ENCODE measurements at places on chromosomes 3 and 15.

- DNase-seq = no peak
Observed at GRCh38 chr3:65963787-65964677, 74.7 kb downstream of the MAGI1 start.

- DNase-seq = no peak
Observed at GRCh38 chr3:143661677-143662076, 186.6 kb downstream of the SLC9A9 start.

DNA sequence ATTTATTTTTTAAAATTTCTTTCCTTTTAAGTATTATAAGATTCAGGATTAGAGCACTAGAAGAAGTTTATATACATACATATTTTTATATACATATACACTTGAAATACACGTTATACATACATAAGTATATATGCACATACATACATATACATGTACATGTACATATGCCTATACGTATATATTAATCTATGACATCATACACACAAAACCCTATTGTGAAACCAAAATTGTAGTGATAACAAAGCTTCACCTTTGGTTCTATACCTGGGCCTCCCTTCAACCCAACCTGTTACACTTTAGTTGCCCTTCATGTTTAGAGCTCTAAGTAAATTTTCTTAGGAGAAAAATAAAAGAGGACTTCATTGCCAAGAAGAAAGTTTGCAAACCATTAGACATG, 17.0 kb downstream of the AADACL2 start:
- DNase-seq = no peak

GRCh38 chr3:36906504-36907149, 38.2 kb downstream of the TRANK1 start:
- no peak for DNase-seq

DNA sequence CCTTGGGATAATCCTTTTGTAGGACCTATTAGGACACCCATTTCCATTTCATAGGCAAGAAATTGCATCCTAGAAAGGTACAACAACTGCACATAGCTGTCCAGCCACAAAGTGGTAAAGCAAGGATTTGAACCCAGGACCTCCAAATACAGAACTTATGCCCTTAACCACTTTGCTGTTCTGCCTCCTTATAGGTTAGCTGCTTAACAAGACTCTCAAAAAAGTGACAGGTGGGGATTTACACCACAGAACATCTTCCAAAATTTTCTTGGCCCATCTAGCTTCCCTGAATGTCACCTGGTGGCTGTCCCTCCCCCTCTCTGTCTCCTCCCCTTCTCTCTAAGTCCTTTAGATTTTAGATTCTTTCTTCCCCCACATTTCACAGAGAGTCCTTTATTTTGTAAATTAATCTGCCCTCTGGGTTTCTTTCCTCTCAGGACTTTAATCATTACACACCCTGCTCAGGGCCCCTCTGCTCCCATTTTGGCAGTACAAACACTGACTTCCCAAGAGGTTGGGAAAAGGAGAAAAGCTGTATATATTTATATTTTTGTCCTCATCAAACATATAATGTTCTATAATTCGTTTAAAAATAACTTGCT, 120.6 kb downstream of the CPNE4 start:
- DNase-seq = no peak

- DNase-seq = no peak
Observed at GRCh38 chr3:151269631-151270030, 8.7 kb downstream of the P2RY14 start.

GRCh38 chr3:175381685-175382084, 522.6 kb downstream of the NAALADL2 start:
- no peak for DNase-seq

- DNase-seq = peak; percentile 27
Observed at GRCh38 chr15:90142216-90143165, 40.2 kb upstream of the IDH2 start.

DNA sequence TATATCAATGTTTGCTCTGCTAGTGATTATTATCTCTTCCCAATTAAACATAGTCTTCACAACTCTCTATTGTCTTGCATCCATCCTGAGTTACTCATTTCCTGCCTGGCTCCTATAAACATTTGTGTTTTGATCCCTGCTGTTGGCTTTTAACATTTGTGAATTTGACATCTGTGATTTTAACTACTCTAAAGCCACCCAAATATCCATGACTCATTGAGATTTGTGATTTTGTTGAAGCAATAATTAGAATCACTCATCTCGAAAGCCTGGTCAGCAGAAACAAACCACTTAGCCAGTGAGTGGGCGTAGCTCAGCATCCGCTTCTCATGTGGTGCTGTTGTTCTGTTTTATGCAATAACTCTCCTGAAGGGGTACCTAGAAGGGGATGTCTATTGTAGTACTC, 174.3 kb upstream of the ZBTB20 start:
- DNase-seq = no peak

GRCh38 chr3:45670991-45671390, 18.2 kb upstream of the SACM1L start:
- DNase-seq = no peak

GRCh38 chr3:102571006-102571405, 136.2 kb downstream of the ZPLD1 start:
- no peak for DNase-seq

GRCh38 chr15:61172325-61172724, 56.8 kb downstream of the RORA start:
- DNase-seq = no peak

DNA sequence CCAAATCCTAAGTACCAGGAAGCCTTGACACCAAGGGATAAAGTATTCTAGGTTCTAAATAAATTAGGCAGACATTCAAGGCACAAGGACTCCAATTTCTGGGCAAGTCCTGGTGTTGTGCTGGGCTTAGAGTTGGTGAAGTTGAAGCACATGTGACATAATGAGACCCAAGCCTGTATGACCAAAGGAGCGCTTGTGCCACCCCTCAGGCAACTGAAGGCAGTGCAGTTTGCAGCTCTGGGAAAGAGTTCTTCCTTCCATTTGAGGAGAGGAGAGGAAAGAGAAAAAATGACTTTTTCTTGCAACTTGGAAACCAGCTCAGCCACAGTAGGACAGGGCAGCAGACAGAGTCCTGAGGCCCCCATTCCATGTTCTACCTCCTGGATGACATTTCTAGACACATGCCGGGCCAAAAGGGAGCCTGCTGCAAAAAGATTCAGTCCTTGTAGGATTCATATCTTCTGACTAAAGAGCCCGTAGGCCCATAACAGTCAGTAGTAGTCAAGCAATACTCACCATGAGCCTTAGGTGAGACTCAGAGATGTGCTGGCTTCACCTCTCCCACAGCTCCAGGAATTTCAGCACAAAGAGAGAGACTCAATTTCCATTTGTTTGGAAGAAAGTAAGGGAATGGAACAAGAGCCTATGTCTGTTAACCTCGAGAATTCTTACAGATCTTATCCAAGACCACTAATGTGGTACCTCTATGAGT, 588.8 kb upstream of the BCHE start:
- no peak for DNase-seq

- DNase-seq = no peak
Observed at GRCh38 chr15:58748040-58748851, 1.3 kb downstream of the ADAM10 start.

DNA sequence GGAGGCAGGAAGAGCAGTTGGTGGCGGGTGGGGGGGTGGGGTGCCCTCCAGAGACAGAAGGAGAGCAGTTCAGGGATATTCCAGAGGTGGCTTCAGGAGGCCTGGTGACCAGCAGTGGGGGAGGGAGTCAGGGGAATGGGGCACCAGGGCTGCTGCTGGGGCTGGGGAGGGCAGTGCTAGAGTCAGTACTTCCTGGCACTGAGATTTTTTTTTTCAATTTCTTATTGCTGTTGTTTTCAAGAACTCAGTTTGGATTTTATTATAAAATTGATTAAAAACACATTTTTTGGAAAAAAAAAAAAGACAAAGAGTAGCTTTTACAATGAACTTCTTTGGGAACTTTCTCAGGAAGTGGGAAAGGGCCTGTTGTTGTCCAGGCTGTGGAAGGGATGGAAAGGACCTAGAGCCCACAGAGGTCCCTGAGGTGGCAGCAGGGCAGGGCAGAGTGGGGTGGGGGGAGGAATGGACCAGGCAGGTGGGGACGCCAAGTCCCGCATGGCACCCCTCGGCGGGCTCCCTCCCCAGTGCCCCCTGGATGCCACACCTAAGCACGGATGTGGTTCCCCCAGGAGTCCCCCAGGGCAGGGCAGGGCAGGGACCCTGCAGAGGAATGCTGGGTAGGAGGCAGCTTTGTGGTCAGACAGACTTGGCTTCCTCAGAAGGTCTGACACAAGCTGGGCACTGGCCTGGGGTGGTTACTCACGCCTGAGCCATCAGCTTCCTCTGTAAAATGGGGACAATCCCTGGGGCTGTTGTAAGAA, 8.5 kb upstream of the ANPEP start:
- no peak for DNase-seq

- DNase-seq = no peak
Observed at GRCh38 chr15:33654860-33655259, 313.4 kb upstream of the CHRM5 start.

DNA sequence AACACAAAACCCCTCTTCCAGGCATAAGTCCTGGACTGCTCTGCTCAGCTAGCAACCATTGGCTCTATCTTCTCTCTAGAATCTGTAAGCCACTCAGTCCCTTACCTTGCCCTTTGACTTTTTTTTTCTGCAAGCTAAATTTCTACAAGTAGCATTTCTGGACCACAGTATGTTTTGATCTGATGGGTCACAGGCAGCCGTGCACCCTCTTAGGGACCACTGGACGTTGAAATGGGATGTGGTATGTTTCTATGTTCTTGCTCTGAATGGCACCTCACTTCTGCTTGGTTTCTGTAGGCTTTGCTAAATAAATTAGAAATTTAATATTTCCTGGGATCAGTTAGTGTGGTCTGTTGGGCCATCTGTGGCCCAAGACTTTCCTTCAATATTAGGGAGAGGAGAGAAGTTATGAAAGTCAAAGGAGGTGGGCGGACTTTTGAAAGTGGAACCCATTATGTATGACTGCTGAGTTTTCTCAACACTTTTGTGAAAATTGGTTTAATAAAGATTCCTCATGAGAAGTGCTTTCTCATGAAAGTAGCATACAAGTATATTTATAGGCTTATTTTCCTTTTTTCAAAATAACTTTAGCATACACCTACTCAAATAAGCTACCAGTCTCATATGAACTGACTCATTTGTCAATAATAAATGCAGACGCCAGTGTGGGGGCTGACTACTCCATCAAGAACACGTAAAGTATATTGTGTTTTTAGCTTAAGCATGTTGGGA, 18.4 kb upstream of the TIPARP start:
- no peak for DNase-seq

GRCh38 chr3:114093596-114093995, 37.1 kb downstream of the QTRT2 start:
- DNase-seq = no peak

- DNase-seq = no peak
Observed at GRCh38 chr3:30775040-30775439, 119.4 kb downstream of the GADL1 start.

- no peak for DNase-seq
Observed at GRCh38 chr15:75059607-75060006, 36.2 kb downstream of the PPCDC start.

DNA sequence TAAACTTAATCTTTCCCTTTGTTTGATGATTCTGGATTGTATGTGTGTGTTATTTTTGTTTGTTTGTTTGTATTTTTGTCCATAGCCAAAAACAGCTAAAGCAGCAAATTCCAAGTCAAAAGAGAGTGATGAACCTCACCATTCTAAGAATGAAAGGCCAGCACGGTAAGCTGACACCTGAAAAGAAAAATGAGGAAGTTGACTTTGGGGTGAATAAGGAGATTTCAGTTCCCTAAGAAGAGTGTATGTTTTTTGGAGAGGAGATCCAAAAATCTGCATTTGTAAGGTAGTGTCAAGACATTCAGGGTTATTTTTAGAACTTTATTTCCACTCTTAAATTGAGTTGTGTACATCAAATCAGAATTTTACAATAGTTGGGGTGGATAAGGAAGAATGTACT, 52.3 kb upstream of the UTS2B start:
- no peak for DNase-seq

- no peak for DNase-seq
Observed at GRCh38 chr3:193842029-193842798, 249.2 kb downstream of the OPA1 start.

GRCh38 chr3:36784138-36784635, 19.8 kb upstream of the DCLK3 start:
- DNase-seq = no peak

DNA sequence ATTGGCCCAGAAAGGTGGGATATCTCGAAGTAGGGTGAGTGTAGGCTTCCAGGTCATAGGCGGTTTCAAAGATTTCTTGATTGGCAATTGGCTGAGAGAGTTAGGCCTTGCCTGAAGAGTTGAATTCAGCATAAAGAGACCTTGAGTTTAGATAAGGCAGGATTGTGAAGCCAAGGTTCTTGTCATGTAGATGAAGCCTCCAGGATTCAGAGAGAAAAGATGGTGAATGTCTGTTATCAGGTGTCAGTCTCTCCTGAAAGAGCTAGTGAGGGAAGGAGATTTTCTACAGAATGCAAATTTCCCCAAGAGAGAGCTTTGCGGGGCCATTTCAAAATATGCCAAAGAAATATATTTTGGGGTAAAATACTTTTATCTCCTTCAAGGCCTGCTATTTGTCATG, 217.0 kb upstream of the TLE3 start:
- DNase-seq = no peak

DNA sequence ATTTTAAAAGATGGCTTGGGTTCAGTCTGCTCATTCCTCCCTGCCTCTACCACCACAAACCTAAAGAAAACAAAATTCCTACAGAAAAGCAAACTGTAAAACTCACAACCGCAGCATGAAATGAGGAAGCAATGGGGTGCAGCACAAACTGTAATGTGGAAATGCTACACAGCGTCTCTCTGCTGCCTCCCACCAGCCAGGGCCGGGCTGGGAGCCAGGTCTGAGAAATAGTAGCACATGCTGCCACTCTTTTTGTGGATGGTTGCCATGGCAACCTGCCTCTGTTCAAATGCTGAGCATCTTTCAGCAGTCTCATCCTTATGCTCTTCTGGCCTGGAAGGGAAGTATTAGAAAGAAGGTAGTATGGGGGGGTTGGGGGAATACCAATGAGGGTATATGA, 55.4 kb downstream of the EOMES start:
- DNase-seq = no peak

DNA sequence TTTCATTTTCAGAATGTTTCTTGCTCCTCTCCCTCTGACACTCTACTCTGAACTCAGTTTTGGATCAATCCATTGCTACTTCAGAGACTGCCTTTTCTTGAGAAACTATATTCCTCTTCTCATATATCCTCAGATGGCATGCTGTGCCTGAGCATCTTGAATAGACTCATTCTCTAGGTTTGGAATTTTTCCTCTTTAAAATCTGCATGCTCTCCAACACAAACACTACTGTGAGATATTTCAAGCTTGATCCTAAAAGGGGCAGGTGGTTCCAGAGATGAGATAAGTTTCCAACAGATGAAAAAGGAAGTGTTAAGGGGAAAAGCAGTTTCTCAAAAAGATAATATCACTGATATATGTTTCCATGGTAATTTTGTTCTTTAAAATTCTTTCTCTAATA, 742.2 kb upstream of the EPHA6 start:
- DNase-seq = no peak

- no peak for DNase-seq
Observed at GRCh38 chr3:180749796-180750195, 70.5 kb upstream of the CCDC39 start.

DNA sequence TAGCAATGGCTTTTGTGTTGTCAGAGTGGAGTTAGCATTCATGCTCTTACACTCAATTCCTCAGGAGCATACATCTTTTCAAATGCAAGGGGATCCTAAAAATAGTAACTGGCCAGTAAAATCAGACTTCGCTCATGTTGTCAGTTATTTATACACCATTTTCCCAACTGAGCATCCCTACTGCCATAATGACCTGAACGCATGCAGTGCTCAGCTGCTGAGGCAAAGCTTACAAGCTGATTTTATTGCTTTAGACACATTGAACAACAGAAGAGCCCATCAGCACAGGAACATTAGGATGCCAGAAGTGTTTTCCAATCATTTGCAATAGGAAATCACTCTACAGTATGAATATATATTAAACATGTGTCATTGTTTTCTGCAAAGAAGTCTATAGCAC, 689.7 kb upstream of the BCHE start:
- no peak for DNase-seq

All from effector CD8-positive, alpha-beta T cell (primary cell).